Skeletal muscle tissue (tissue), 5 donors: ENCODE measurements at places on chromosomes 1 and 21. TPM values are rescaled to one million over a fixed set of nuclear protein-coding genes. Genes with fewer than 3 reads are reported as not detected.

CFAP57 gene
- 0.52 TPM for total RNA-seq

C8B gene
- total RNA-seq = not detected

RSPH1 gene
- not detected for total RNA-seq

MYOG gene
- 247 TPM for total RNA-seq

UTP11 gene
- total RNA-seq = 61.1 TPM

PTGS2 gene
- total RNA-seq = 1.0 TPM

RIIAD1 gene
- total RNA-seq = not detected

PFDN2 gene
- total RNA-seq = 36.5 TPM

TCP10L gene
- not detected for total RNA-seq

FCAMR gene
- total RNA-seq = not detected

VASH2 gene
- 11.5 TPM for total RNA-seq

SHE gene
- total RNA-seq = 8.4 TPM

KCNK2 gene
- 2.6 TPM for total RNA-seq

FMO1 gene
- total RNA-seq = 5.7 TPM

POLR3GL gene
- total RNA-seq = 17.7 TPM

OR10K1 gene
- not detected for total RNA-seq

BNIPL gene
- total RNA-seq = 0.52 TPM

MR1 gene
- 2.6 TPM for total RNA-seq
